ENCODE measurements at places on chromosomes 3 and 15. TPM values are rescaled to one million over a fixed set of nuclear protein-coding genes. Genes with fewer than 3 reads are reported as not detected.

PTX3 gene
- total RNA-seq = 1.8 TPM

GRCh38 chr15:50997371-50998051 lies 89.0 kb downstream of the AP4E1 start:
- no peak for DNase-seq

GRCh38 chr15:100034191-100034590 lies 301.0 kb upstream of the LYSMD4 start:
- no peak for DNase-seq

- no peak for DNase-seq
These were observed 13.9 kb downstream of the UPK1B start for GRCh38 chr3:119187266-119187665.

CX3CR1 gene
- 0.32 TPM for total RNA-seq

PPP1R14D gene
- 19.5 TPM for total RNA-seq

TICRR gene
- not detected for total RNA-seq

KIF7 gene
- total RNA-seq = 6.7 TPM

GRCh38 chr3:185076219-185076618 lies 76.6 kb downstream of the C3orf70 start:
- no peak for DNase-seq

GRCh38 chr3:131543714-131544113 lies 40.9 kb upstream of the MRPL3 start:
- peak; percentile 42 for DNase-seq

GRCh38 chr3:14389166-14389606 lies 13.2 kb upstream of the SLC6A6 start:
- no peak for DNase-seq

SLC28A2 gene
- 7.6 TPM for total RNA-seq

GRCh38 chr15:69979783-69980182 lies 117.9 kb downstream of the TLE3 start:
- DNase-seq = peak; percentile 74

DNA sequence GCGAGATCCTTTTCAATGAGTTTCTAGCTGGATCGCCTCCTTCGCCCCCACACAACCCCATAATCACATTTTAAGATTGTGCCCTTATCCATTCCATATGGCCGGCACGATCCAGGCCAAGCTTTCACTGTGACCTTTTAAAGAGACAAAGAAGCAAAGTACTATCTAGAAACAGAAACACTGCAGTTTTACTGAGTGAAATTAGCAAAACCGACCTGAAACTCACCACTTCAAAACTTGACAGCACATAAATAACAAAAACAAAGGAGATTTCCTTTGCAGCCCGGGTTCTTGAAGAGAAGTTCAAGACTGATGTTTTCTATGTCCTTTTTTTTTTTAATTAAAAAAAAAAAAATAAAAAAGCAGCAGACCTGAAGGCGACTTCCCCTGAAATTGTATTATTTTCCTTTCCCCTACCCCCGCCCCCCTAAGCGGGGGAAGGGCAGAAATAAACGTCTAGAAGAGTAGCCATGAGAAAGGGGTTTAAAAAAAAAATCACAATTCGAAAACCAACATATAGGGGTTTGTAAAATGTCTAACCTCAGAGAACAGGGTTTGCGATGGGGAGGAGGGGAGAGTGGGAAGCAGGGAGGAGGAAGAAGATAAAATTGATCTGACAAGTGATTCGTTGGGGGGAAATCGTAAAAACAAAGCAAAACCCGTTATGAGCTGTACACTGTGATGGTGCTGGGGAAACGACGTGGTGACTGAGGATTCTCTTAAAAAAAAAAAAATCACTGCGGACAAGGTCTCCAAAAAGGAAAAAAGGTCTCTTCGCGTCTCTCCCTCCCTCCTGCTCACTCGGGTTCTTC lies 1.5 kb downstream of the SATB1 start:
- DNase-seq = peak; percentile 61

IL12A gene
- total RNA-seq = 3.4 TPM

- no peak for DNase-seq
These were observed 92.3 kb upstream of the MRPS22 start for GRCh38 chr3:139251529-139251928.

- peak; percentile 27 for DNase-seq
These were observed 35.9 kb downstream of the SAXO2 start for GRCh38 chr15:82298520-82298919.

GRCh38 chr15:100836501-100836900 lies 43.1 kb upstream of the ALDH1A3 start:
- DNase-seq = no peak

- DNase-seq = peak; percentile 9
These were observed 286.0 kb upstream of the SUCLG2 start for GRCh38 chr3:67940210-67940952.

HHATL gene
- total RNA-seq = not detected

DNA sequence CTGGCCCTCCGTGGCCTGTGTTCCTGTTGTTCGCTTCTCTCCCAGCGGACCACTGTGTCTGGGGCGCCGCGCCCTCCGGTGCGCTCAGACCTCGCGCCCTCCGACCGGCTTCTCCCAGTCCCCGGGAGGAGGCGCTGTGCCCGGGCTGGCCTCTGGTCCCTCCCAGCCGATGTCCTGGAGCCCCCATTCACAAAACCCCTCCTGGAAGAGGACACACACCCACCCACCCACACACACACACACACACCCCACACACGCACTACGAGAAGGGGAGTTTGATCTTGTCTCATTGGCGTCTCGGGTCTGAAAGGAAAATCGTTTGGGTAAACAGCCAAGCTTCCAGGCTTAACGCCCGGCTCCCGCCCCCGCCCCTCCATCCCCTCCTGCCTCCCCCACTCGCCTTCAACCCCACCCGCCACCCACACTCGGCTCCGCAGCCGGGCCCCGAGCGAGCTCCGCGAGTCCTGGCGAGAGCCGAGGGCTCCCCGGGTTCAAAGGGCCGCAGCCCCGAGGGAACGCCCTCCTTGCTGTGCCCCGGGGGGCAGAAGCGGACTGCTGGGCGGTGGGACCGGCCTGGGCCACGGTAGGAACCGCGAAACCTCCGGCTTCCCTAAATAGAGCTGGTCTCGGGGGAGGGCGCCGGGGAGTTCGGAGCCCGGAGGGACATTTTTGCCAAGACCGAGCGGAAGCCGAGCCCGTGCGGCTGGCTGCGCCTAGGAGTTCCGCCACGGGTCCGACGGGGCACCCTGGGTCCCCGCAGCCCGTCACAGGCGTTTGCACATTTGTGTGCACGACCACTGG lies 23.6 kb downstream of the NR2F2 start:
- no peak for DNase-seq

DNA sequence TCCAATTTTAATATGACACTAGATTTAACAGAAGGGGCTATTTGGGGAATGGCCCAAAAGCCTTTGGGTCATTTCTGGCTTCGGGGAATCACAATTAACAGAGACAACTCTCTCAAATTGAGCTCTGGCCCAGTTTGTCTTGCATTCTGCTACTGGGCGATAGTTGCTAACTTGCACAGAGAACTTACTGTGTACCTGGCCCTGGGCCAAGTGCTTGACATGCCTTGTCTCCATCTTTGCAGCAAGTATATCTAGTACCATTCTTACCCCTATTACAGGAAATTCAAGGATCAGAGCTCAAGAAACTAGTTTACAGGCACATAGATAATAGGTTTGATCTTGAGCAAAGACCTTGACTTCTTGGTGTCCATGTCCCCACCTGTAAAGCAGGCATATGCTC lies 175.7 kb downstream of the TMEM108 start:
- no peak for DNase-seq
